ENCODE measurements at places on chromosomes 11 and 22.

DNA sequence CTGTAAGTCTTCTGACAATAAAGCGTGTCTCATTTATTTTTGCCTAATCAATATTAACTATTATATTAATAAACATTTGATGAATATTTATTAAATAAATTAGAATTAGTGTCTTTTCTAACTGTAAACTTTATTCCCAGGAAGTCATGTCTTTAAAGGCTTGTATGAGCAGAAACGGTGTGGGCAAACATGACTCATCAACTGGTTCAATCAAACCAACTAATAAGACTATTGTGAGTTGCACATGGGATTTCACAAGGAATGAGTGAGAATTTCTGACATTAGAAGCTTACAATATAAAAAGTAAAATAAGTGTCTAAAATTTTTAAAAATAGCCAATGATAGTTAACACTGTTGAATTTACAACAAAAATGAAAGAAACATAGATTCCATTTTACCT is 259.2 kb upstream of the CTSC start:
- no peak for DNase-seq

- DNase-seq = no peak
These were observed 1.3 kb downstream of the EIF3M start for GRCh38 chr11:32584921-32585320.

- no peak for DNase-seq
These were observed 12.3 kb downstream of the MYRF start for GRCh38 chr11:61764606-61765260.

GRCh38 chr11:70111269-70112016 is 33.3 kb downstream of the ANO1 start:
- DNase-seq = peak; percentile 39

DNA sequence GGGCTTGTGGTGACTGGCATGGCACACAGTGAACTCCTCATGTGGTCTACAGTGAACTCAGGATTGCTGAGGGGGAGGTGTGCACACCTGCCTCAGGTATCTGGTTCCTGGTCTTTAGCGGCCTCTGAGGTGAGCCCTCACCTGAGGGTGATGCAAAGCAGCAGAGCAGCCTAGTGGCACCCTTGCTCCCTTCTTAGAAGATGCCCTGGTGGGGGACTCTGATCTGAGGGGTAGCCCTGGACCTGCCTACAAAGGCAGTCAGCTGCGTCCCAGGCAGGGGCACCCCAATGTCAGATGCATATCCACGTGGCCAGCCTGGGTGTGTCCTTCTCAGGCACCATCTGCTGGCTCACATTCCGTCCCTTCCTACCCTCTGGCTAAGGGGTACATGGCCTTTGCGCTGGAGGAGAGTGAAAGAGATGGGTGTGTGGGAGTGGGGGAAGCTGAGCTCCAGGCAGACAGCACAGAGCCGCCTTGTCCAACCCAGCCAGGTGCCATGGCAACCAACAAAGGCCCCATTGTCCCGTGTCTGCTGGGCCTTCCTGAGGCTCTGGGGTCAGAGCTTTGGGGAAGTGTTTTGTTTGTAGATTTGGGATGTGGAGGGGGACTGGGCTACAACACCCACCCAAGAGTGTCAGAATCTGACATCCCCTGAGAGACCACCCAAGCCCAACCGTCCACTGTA is 5.8 kb downstream of the PLEKHB1 start:
- DNase-seq = no peak

DNA sequence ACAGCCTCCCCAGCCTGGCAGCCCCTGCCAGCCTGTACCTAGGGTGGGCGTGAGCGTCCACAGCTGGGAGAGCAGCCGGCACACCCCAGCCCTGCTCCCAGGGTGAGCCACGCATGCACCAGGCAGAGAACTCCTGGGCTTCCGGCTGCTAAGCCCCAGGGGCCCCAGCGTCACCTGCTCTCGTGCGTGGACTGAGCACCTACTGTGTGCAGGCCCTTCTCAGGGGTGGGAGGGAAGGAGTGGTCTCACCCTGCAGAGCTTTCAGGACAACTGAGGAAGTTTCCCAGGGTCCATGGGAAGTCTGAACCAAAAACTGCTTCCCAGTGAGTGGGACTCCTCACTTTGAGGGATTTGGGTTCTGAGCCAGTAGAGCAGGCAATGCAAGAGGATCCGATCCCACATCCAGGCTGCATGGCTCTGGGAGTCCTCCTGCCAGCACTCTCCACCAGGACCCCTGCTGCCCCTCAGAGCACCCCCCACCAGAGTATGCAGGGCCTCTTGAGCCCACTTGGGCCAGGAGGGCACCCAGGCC is 47.1 kb upstream of the PRODH start:
- DNase-seq = no peak

DNA sequence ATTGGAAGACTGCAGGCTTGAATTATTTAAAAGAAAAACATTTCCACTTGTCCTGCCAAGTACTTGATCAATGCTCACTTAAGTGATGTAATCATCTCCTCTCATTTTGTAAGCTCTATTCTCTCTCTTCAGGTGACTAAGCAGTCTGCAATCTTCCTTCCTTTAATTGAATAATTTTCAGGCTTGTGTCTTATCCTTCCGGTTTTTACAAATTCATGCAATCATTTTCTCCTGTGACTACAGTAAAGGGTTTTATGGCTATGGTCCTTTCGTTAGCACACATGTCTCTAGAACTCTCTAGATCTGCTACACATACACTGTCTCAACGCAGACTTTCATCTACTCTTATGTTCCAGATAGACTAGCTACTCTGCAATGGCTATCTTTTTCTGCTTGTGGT is 12.6 kb upstream of the UPB1 start:
- DNase-seq = no peak

- no peak for DNase-seq
These were observed 39.3 kb downstream of the KCNJ4 start for GRCh38 chr22:38415561-38416321.

DNA sequence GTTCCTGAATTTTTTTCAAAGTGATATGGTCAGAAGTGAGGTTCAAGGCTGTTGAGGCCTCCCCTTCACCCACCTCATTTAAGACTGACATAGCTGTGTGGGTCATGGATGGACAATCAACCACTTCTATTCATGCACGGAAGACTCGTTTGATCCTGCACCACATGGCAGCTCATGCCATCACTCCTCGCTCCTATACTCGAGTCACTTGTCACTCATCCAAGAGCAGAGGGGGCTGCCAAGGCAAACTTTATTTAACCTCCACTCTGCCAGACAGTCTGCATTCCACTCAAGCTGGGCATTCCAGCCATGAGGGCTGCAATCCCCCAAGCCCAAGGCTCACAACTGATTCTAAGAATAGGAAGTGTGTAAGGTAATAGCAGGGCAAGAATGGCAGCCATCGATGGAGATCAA is 34.1 kb downstream of the SNX19 start:
- DNase-seq = no peak

DNA sequence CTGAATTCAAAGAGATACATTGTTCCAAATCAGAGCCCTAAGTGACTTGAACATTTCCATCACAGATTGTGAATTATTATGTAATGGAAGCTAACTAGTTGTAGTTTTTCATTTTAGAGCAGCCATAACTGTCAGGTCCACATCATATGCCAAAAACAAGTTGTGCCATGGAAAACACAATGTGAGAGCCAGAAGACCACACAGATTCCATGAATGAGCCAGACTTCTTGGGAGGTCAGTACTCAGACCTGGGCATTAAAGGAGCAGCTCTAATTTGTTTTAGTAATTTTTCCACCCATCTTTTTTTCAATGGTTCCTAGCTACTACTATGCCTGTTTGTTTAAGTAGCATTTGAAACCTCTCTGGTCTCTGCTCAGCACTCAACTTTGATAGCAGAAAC is 279.4 kb downstream of the FAT3 start:
- DNase-seq = no peak

- no peak for DNase-seq
These were observed 346.6 kb downstream of the AASDHPPT start for GRCh38 chr11:106424111-106424510.

GRCh38 chr11:20049231-20049630 is 111.0 kb downstream of the DBX1 start:
- no peak for DNase-seq

GRCh38 chr11:1767399-1768140 is 3.8 kb upstream of the CTSD start:
- peak; percentile 10 for DNase-seq

GRCh38 chr11:128294671-128295050 is 292.7 kb downstream of the ETS1 start:
- DNase-seq = no peak

DNA sequence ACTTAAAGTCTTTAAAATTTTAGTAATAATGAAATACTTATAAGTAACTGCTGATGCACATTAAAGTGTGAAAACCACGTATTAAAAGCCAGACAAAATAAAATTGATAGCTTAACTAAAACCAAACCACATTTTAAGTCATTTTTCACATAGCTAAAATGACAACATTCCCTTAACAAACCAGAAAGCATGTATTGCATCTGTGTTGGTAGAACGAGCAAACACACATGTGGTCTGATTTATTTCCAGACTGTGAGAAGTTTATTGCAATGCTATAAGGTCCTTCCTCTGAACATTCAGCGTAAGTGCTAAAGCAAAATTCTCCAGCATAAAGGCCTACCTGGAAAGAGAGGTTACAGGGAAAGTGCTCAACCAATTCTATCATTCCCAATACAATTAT is 57.8 kb downstream of the ARHGAP20 start:
- DNase-seq = no peak

DNA sequence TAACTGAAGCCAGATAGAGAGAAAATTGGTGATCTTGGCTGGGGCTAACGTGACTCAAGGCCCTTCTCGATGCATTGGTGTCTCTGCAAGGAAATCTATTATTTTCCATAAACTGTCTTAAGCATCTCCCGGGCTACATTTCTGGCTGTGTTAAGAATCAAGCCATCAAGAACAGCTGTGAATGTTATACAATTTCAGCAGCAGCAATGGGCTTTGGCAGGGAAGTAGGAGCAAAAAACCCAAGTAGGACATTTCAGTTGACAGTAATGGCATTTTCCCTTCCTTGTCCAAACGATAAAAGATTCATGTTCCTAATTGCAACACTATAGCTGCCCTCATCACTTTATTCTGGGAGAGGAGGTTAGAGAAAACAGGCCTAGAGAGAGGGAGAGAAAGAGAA is 335.0 kb downstream of the CADM1 start:
- no peak for DNase-seq

DNA sequence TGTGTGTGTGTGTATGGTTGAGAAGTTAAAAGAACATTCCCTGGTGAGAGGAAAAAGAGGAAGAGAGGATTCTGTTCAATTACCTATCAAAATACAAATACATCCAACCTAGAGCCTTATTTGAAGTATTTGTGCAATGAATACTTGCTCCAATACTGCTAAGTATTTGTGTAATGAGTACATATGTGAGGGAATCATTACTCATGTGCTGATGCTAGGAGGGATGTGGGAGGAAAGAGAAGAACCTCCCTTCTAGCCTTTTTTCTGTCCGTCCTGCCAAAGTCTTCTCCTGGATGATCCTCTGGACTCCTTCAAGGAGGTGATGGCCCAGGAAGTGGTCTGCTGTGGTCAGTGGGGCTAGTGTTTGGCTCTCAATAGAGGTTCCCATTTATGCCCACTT is 36.0 kb upstream of the ACCSL start:
- DNase-seq = no peak

GRCh38 chr11:19679952-19680828 is 32.4 kb upstream of the NAV2 start:
- peak; percentile 76 for DNase-seq

GRCh38 chr11:58433638-58434203 is 5.8 kb upstream of the OR5B2 start:
- no peak for DNase-seq

DNA sequence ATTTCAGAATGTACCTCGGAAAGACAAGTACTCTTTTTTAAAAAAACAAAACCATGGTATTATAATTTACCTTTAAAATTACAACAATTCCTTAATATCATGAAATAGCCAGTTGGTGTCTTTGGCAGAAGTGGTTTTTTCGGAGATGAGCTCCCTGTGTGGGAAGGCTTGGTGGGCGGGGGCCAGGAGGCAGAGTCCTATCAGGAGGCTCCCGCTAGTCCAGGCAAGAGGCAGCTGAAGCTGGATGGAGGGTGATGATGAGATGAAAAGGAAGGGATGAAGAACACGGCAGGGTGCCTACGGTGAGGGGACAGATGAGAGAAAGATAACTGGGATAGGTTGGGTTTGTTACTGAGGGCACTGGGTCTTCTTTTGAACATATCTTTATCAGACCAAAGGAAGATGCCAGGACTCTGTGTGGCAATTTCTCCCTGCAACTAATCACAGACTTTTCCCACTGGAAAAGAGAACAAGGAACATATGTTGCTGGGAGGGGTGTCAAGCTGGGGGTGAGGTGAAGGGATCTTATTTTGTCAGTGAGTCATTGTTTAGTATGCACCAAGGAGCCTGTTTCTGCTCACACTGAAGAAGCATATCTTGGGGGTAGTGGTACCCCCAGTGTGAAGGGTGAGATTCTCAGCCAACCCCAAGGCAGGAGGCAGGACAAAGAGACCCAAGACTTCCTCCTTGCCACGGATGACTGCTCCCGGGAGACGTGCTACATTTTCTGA is 91.5 kb upstream of the YWHAH start:
- no peak for DNase-seq

DNA sequence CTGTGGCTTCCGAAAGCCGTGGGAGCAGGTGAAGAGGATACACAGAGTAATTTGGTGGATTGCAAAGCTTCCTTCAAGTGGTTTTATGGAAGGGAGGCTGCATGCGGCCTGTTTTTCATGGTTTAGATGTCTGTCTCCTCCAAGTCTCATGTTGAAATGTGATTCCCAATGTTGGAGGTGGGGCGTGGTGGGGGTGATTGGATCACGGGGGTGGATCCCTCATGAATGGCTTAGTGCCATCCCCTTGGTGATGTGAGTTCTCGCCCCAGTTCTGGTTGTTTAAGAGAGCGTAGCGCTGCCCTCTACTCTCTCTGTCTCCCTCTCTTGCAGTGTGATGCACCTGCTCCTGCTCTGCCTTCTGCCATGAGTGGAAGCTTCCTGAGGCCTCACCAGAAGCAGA is 247.8 kb upstream of the B3GAT1 start:
- no peak for DNase-seq

DNA sequence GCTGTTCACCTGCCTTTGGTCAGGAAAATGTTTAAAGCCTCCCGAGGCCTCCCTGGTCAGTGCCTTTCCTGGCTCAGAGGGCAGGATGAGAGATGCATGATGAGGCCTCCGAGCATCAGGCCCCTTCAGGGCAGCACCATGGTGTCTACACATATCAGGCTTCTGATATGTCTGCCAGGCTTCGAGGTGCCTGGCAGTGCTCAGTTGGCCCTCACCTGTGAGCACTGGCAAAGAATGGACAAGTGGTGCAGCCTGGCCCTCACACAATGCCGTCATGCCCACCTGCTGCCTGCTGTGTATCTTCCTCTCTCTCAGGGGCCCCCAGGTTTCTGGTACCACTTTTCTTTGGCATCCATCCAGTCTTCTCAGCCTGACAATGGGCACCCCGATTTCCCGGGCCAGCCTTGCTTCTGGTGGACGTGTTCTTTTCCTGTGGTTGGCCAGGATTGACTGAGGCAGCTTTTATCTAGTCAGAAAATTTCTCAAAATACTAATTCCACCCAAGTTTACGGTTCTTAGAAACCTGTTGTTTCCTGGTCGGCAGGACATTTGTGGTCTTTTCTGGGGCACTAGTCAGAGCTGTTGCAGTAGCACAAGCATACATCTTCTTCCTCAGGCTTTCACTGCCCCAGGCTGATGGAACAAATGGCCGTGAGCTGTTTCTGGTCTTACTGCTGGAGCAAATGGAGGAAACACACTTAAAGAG is 76.8 kb upstream of the SUSD2 start:
- DNase-seq = no peak

Measured in gastrocnemius medialis (tissue), 4 donors.